Stimulated activated naive CD4-positive, alpha-beta T cell treated with Interleukin-2 at 50 U/mL for 16 hours (primary cell): ENCODE measurements at places on chromosomes 3 and 15.

- no peak for DNase-seq
These were observed 30.6 kb upstream of the RASA2 start for GRCh38 chr3:141456301-141456625.

GRCh38 chr15:70761046-70761445 is 2.3 kb downstream of the UACA start:
- DNase-seq, result no peak

- peak; percentile 39 for DNase-seq
These were observed 11.5 kb upstream of the PARP14 start for GRCh38 chr3:122668930-122669730.

DNA sequence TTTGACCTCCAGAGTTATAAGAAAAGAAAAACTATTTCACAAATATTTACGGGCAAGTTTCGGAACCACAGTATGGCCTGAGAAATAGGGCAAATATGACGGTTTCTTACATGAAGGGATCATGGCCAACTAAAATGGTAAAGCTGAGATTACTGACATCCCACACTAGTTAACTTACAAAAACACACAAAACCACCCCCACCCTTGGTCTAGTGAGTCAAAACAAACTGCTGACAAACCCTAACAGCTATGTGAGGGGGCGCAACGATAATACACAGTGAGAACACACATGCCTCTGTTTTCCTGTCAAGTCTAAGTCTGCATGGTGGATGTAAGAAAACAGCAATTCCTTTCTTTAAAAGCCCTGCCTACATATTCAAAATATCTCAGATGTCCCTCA is 32.3 kb downstream of the CBLB start:
- DNase-seq, result peak; percentile 65
